ENCODE measurements at places on chromosomes 2 and 18. TPM values are rescaled to one million over a fixed set of nuclear protein-coding genes. Genes with fewer than 3 reads are reported as not detected.
A peak's percentile ranks its signal among the peaks of the same experiment; 100 is the strongest.

GRCh38 chr2:57880967-57881366, 165.6 kb upstream of the VRK2 start:
- DNase-seq: no peak

- DNase-seq: no peak
These were observed 2.5 kb downstream of the MPPE1 start for GRCh38 chr18:11905613-11906012.

- DNase-seq: no peak
These were observed 9.9 kb downstream of the CNNM4 start for GRCh38 chr2:96770442-96771202.

- DNase-seq: peak; percentile 73
These were observed 15.5 kb downstream of the PXDN start for GRCh38 chr2:1728821-1729220.

- DNase-seq: no peak
These were observed 21.3 kb downstream of the SLC66A2 start for GRCh38 chr18:79930020-79930642.

DNA sequence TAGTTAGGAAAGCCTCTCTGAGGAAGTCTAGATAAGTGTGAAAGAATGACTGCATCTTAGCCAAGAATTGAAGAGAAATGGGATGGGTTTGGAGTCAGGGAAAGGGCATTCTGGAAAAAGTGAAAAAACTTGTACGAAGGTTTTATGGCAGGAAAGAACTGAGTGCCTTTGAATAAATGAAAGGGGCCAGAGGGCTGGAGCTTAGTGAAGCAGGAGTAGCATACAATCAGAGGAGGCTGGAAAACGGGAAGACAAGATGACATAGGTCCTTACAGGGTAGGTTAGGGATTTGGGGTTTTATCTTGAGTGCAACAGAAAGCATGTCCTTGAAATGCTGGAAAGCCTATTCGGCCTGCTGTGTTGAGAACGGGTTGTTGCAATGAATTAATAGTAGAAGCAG, 152.6 kb upstream of the RND3 start:
- no peak for DNase-seq

DNA sequence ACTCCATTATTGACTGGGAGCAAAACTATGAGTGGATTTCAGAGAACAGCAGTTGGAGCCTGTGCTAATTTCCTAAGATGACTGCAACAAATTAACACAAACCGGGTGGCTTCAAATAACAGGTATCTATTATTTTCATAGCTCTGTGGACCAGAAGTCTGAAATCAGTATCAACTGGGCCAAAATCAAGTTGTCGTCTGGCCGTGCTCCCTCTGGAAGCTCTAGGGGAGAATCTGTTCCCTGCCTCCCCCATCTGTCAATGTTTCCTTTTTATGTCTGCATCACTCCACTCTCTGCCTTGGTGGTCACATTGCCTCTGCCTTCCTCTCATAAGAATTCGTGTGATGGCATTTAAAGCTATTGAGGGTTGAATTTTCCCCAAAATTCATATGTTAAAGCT, 269.8 kb downstream of the TMX3 start:
- peak; percentile 66 for DNase-seq

DNA sequence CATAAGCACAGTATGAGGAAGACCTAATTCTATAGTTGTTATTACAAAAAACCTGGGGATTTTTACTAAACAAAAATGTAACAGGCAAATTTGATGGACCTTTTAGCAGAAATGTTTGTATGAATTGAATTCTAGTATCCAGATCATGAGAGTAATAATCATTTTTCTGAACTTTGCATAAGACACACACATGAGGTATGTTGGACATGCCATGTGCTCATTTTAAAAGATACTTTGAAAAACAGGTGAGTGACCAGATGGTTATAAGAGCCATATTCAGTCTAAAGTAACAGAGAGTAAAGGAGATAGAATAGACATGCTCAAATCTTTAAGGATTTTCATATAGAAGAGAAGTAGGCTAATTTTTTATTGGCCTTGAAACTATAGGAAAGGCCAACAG, 663.6 kb downstream of the NRXN1 start:
- no peak for DNase-seq

GRCh38 chr2:73922681-73923080, 4.0 kb upstream of the DGUOK start:
- no peak for DNase-seq

DNA sequence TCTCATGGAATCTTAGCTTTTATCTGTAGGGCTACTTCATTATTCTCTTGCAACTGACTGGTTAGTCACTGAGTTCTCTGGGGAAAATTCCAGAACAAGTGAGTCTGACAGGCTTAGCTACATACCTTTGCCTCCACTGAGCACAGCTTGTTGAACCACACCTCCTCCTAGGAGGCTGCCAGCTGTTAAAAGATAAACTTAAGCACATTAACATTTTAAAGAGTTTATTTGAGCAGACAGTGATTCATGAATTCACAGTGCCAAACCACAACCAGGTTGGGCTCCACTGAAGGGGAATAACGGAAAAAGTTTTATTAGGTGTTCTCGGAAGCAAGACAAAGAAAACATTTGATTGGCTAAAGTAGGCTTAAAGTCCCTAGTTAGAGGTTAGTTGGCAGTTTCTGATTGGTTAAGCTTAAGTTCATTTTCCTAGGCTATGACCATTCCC, 12.5 kb upstream of the SLC38A11 start:
- DNase-seq: no peak

- DNase-seq: no peak
These were observed 8.7 kb upstream of the ACVR2A start for GRCh38 chr2:147836099-147836498.

GRCh38 chr18:75314606-75315005, 104.0 kb downstream of the TSHZ1 start:
- DNase-seq: no peak

- no peak for DNase-seq
These were observed 2.3 kb downstream of the SIX2 start for GRCh38 chr2:45006942-45007287.

- no peak for DNase-seq
These were observed 61.6 kb upstream of the HS6ST1 start for GRCh38 chr2:128380061-128380889.

DNA sequence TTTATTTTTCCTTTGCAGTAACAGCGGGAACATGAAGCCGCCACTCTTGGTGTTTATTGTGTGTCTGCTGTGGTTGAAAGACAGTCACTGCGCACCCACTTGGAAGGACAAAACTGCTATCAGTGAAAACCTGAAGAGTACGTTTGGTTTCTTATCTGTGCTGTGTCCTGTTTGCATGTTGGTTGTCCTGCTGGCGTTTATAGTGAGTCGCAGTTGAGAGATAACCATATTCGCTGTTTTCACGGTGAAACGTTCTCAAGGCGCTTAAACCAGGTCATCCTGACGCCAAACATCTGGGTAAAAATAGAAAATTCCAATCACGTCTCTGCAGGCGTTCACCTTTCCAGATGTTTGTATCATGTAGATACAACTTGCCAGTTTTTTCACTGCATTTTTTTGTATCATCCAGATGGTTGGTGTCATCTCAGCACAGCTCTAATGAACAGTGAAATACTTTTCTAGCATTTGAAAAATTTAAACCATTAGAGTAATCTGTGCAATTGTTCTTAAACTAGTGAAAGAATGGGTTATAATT, 21.2 kb downstream of the CLUL1 start:
- no peak for DNase-seq

DNA sequence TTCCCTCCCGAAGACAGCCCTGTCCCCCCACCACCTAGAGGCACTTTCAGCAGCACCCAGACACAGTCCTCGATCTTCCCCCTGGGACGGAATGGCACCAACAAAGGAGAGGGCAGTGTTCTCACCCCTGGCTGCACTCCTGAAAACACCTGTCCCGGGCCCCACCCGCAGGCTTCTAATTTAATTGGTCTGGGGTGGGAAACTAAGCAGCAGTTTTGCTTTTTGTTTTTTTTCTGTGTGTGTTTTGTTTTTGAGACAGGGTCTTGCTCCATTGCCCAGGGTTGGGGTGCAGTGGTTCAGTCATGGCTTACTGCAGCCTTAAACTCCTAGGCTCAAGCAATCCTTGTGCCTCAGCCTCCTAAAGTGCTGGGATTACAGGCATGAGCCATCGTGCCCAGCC, 38.4 kb upstream of the REL start:
- DNase-seq: no peak

GRCh38 chr2:134347756-134348155, 93.9 kb downstream of the MGAT5 start:
- DNase-seq: no peak

- no peak for DNase-seq
These were observed 221.6 kb downstream of the ALPK2 start for GRCh38 chr18:58407263-58407648.

DNA sequence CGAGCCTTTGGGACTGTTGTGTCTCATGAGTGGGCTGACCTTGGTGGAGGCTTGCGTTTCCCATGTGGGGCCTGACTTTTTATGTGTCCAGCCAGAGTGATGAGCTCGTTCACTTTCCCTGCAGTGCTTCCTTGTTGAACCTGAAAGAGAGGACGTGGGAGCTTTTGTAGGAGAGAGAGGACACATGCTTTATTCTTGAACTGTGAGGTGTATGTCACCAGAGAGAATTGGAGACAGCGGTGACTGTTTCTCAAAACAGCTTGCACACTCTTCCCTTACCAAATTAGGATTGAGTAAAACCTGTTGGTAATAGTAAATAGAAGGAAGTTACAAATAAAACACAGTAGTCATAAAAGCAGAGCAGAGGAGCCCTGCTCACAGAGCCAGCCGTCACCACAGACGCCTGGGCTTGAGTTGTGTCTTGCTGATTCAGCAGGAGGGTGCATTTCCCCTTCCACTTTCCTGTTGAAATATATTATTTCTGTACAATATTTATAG, 60.7 kb downstream of the INPP4A start:
- DNase-seq: no peak

- no peak for DNase-seq
These were observed 250.9 kb downstream of the EXOC6B start for GRCh38 chr2:72574886-72575285.

DNA sequence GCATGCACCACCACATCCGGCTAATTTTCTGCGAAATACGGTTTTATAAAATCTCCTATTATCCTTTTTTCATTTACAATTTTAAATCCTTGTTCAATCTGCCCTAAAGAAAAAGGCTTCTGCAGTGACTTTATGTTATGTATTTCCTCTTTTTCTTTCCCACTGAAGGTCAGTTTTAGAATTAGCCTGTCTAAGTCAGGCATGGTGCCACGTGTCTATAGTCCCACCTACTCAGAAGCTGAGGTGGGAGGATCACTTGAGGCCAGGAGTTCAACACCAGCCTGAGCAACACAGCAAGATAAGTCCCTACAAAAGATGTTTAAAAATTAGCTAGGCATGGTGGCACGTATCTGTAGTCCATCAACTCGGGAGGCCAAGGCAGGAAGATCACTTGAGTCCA, 39.8 kb upstream of the TNFRSF11A start:
- no peak for DNase-seq

GRCh38 chr2:12514631-12515437, 201.9 kb upstream of the TRIB2 start:
- no peak for DNase-seq

GRCh38 chr18:11268153-11268552, 118.8 kb upstream of the PIEZO2 start:
- no peak for DNase-seq

- no peak for DNase-seq
These were observed 132.7 kb upstream of the XPO1 start for GRCh38 chr2:61670591-61671501.

DNA sequence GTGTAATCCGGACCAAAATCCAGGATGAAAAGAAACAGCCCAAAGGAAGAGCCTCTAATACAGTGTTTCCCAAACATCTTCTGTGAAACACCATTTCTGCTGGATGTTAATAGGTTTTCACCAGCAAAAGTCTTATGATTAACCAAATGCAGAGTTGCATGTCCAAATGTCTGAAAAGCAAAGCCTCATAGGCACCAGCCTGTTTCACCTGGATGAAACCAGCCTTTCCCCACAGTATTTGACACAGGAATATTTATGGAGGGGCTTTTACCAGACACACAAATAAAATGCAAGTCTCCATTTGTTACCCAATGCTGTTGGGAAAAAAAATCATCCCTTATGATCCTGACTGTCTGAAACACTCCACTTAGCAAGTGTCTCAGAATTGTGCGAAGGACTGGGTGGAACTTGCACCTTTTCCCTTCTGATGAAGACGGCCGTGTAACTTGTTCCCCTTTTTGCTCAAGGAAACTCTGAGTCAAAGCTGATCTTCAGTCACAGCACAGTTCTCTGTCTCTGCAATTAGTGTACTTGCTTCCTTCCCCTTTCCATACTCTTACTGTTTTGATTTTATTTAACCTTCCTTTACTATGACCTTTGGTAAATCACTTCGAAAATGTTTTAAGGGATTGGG, 70.3 kb upstream of the IL1R2 start:
- no peak for DNase-seq

DNA sequence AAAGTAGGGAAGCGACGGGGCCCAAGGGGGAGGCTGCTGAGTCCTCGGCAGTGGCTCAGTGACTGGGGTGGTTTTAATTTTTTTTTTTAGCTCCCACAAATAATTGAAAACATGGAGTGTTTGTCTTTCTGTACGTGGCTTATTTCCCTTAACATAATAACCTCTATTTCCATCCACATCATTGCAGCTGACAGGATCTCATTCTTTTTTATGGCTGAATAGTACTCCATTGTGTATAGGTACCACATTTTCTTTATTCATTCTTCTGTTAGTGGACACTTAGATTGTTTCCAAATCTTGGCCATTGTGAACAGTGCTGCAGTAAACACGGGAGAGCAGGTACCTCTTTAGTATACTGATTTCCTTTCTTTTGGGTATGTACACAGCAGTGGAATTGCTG, 65.1 kb downstream of the ASAP2 start:
- DNase-seq: no peak

DNA sequence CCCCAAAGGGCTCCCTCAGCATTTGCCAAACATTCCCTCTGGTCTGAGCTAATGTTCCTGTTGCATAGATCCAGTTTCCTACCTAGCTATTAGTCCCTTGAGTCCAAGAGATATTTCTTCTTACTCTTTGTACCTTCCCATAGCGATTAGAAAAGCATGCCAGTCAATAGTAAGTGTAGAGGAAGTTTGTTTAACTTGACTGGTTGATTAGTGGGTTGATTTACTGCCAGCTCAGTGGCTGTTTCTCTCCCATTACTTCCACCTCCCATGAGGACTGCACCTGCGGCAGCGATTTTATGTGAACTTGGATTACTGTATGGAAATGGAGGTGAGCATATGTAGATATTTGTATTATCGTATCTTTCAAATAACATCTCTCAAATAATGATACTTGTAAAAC, 1748.4 kb upstream of the CELF4 start:
- DNase-seq: no peak

The TNS1 gene
- 61.9 TPM for polyA plus RNA-seq

The FLACC1 gene
- polyA plus RNA-seq: 5.0 TPM

The CMPK2 gene
- polyA plus RNA-seq: 7.5 TPM

The VIT gene
- 1.3 TPM for polyA plus RNA-seq

The TANC1 gene
- 23.0 TPM for polyA plus RNA-seq

The IFIH1 gene
- polyA plus RNA-seq: 4.9 TPM

The DLX2 gene
- not detected for polyA plus RNA-seq

The SERPINB2 gene
- polyA plus RNA-seq: not detected

The ZBTB7C gene
- 9.4 TPM for polyA plus RNA-seq

The ZNF804A gene
- polyA plus RNA-seq: 10.9 TPM

The SMPD4 gene
- polyA plus RNA-seq: 56.0 TPM

The GCG gene
- polyA plus RNA-seq: not detected
